ENCODE measurements at places on chromosomes 7 and 10. TPM values are rescaled to one million over a fixed set of nuclear protein-coding genes. Genes with fewer than 3 reads are reported as not detected.

CFAP69 gene
- total RNA-seq = 0.71 TPM

DNA sequence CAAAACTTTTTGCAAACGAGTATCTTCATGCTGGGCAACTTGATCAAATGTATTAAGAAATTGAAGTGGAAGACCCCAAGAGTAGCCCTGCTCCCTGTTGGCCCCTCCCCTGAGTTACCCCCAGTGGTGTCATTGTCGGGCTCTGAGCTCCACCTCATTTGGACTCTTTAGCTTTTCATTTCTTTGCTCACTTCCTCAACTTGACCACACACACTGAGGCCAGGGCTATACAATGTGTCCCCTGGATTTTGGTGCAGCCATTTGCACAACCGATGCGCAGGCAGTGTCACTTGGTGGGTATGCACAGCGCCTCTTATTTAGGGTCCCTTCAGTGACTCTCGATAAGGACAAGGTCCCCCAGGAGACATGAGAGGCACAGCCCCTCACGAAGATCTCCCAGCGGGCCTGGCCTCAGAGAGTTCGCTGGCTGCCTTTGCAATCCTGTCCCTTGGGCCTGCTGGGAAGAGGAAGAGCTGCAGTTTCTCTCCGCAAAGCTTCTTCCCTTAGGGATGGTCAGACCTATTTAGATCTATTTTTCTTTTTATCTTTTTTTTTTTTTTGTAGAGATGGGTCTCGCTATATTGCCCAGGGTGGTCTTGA is 2.5 kb upstream of the MUC3A start:
- DNase-seq = no peak
- H3K27me3 ChIP-seq = peaks cover 38% of the 10 kb centered on the region
- no peak overlapping the region for H3K27ac ChIP-seq
- peaks cover 11% of the 10 kb centered on the region for H3K4me1 ChIP-seq
- H3K4me3 ChIP-seq = no peak overlapping the region

CPXM2 gene
- not detected for total RNA-seq

- H3K4me1 ChIP-seq = no peaks in the 10 kb centered on the region
- H3K36me3 ChIP-seq = no peaks in the 10 kb centered on the region
- peaks cover 19% of the 10 kb centered on the region for H3K27me3 ChIP-seq
Measured at GRCh38 chr7:132309102-132309805, 267.0 kb downstream of the PLXNA4 start.

MACROH2A2 gene
- not detected for total RNA-seq

DNA sequence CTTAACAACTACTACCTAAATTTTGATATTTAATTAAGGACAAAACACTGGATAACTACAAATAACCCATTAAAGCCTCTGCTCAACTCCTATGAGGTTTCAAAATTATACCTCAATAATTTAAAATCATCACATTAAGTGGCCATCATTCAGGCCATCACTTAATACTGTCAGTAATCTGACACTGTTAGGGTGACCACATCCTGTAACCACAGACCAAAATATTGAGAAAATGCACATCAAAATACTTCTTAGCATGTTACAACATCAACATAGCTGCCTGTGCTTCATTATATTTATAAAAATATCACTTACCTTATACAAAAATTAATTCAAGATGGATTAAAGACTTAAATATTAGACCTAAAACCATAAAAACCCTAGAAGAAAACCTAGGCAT is 23.3 kb downstream of the SEM1 start:
- no peak for DNase-seq
- H3K4me1 ChIP-seq = no peaks in the 10 kb centered on the region
- H3K36me3 ChIP-seq = peaks cover 52% of the 10 kb centered on the region
- no peak overlapping the region for H3K27ac ChIP-seq

DNA sequence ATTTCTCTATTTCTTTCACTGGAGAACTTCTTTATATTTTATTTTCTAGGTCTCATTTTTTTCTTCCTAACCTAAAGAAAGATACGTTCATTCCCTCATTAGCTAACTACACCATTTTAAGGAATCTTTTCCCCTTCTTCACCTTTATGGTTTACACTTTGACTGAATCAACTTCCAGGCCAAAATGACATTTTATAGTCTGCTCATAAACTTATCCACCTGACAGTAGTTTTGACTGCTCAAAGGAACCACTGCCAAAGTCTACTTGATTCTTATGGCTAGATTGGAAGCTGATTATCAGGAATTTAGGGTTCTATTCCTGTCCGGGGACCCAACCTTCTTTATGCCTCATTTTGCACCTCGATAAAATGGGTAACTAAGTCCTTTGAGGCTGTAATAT is 73.0 kb upstream of the FOXP2 start:
- no peaks in the 10 kb centered on the region for H3K36me3 ChIP-seq
- H3K27ac ChIP-seq = no peak overlapping the region
- no peaks in the 10 kb centered on the region for H3K4me1 ChIP-seq
- no peak overlapping the region for H3K4me3 ChIP-seq
- no peak for DNase-seq
- no peaks in the 10 kb centered on the region for H3K27me3 ChIP-seq

DNA sequence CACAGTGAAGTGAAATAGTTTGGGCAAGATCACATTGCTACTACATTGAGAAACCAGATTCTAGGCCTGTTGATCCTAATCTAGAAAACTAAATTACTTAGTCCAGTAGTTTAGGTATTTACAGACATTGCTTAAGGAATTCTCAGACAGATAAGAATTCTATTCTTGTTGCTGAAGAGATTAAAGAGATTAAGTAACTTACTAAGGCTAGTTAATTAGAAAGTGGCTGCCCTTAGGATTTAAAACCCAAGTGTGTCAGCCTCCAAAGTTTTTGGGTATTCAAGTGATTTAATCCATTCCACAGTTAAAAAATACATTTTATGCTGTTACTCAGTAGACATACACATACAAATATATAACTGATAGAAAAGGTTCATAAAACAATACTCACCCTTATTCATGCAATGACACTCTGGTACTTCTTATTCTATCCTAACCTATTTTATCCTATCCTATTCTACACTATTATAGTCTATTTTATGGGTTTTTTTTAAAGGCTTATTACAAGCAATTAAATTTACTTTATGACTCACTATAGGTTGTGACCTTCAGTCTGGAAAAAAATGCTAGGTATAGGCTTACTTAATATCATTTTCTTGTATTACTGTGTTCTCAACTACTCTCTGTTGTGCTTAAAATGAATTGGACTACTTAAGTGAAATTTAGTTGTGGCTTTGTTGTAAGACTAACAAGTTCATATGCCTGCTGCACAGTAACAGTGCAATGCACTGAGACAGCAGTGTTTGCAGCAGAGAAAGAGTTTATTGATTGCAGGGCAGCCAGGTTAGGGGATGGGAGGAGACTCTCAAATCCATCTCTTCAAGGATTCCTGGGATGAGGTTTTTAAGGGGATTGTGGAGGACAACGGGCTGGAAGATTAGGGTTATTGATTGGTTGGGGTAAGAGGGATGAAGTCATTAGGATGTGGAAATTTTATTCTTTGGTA is 10.7 kb downstream of the SPAM1 start:
- no peak for DNase-seq
- no peaks in the 10 kb centered on the region for H3K4me1 ChIP-seq
- no peak overlapping the region for H3K27ac ChIP-seq
- no peaks in the 10 kb centered on the region for H3K27me3 ChIP-seq
- H3K36me3 ChIP-seq = no peaks in the 10 kb centered on the region

DNA sequence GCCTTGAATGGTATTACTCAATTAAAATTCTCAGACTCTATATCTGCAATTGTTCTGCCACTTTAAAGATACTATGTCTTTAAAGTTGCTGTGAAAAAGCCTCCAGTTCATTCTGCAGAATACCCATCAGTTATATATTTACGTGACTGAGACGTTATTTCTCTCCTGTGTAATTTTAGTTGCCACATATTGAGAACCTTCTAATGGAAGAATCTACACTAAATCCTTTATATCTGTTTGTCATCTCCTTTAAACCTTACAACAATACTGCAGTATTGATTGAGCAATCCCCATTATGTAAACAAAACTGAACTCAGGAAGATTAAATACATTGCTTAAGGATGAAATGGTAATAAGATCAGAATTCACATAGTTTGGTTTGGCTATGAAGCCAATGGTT is 30.0 kb downstream of the GPR141 start:
- no peak overlapping the region for H3K4me3 ChIP-seq
- no peaks in the 10 kb centered on the region for H3K36me3 ChIP-seq
- H3K27ac ChIP-seq = no peak overlapping the region
- no peaks in the 10 kb centered on the region for H3K27me3 ChIP-seq
- no peak for DNase-seq
- no peaks in the 10 kb centered on the region for H3K4me1 ChIP-seq

AKR1D1 gene
- total RNA-seq = not detected

DNA sequence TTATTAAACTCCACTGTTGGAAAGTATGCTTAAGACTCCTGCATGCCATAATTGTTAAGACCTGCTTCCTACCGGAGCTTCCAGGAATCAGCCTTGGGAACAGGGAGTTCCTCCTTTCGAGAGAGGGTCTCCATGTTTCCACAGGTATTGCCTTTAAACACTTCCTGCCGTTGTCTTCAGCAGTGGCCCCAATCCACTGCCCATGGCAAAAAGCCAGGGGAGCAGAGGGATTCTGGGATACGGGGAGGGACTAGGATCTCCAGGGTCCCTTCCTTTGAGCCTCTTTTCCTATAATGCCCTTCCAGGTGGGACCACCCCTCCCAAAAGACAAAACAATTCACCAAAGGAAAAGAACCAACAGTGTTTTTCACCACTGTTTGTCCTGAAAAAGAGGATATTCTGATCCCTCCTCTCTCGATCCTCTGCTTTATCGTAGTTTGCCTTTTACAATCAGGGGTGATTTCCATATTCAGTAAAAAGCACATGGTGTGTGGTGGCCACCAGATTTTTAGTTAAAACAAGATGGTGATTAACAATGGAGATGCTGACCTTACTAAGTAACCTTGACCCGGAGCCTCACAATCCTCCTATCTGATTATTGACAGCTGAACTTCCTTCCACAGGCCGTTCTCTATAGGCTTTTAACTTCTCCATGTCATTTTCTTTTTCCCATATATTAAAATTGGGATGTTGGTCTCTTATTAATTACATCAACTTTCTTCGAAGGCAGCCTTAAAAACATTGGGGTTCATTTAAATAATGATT is 36.0 kb downstream of the LRRC72 start:
- no peak for DNase-seq
- no peaks in the 10 kb centered on the region for H3K36me3 ChIP-seq
- no peak overlapping the region for H3K4me3 ChIP-seq
- H3K27ac ChIP-seq = no peak overlapping the region
- H3K4me1 ChIP-seq = peaks cover 12% of the 10 kb centered on the region
- H3K27me3 ChIP-seq = no peaks in the 10 kb centered on the region

DNA sequence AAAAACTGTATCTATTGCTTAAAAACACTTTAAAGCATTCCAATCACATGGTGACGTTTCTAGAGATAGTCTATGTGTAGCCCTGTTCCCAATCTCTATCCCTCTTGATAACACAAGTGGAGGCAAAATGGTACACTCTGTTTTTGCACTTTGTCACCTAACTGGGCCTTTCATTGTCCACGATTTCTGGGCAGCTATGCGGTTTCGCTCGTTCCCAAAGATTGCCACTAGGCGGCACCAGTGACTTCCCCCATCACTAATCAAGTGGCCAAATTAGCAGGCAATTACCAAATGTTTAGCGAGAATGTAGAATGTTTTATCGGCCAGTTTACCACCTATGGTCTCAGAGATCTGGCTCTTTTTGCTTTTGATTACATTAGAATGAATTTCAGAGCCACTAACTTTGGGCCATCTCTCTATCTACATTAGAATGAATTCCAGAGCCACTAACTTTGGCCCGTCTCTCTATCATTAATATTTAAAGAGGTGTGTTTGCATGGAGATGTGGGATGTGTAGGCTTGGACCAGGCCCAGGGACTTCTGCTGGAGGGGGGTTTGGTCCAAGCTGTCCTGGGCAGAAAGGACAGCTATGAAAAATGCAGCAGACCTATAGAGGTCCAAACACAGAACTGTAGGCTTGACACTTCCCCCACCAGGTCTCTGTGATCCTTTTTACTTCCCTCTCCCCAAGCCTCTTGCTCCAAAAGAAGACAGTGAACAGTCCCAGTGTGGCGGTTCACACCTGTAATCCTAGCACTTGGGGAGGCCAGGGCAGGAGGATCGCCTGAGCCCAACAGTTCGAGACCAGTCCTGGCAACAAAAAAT is 90.1 kb downstream of the EPC1 start:
- peaks cover 1% of the 10 kb centered on the region for H3K27me3 ChIP-seq
- no peak overlapping the region for H3K4me3 ChIP-seq
- DNase-seq = peak; percentile 18
- peaks cover 10% of the 10 kb centered on the region for H3K4me1 ChIP-seq
- no peak overlapping the region for H3K27ac ChIP-seq

DNA sequence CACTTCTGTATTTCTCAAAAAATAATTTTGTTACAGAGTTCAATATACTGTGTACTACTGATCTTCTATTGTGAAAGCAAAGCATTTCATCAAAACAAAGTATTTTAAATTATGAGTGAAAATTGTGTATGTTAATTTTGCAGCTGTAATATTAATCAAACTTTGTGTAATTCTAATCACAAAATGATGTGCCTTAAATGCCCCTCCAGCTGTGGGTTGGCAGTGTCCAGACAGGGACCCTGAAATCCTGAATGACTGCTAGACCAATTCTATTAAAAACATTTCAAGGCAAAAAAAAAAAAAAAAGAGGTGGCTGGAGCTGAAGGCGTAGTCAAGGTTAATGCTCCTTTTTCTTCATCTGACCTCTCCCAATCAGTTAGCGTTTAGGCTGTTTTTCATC is 36.2 kb downstream of the SCD start:
- H3K36me3 ChIP-seq = peaks cover 6% of the 10 kb centered on the region
- no peak overlapping the region for H3K4me3 ChIP-seq
- H3K4me1 ChIP-seq = no peaks in the 10 kb centered on the region
- DNase-seq = no peak

GRCh38 chr10:77598606-77599005 is 39.0 kb downstream of the KCNMA1 start:
- peaks cover 8% of the 10 kb centered on the region for H3K36me3 ChIP-seq
- no peak for DNase-seq
- peaks cover 1% of the 10 kb centered on the region for H3K27me3 ChIP-seq
- H3K4me3 ChIP-seq = no peak overlapping the region

CALHM1 gene
- total RNA-seq = not detected

GRCh38 chr10:122640921-122641320 is 58.7 kb downstream of the C10orf120 start:
- DNase-seq = no peak
- no peak overlapping the region for H3K4me3 ChIP-seq
- H3K27ac ChIP-seq = no peak overlapping the region
- H3K4me1 ChIP-seq = no peaks in the 10 kb centered on the region

DNA sequence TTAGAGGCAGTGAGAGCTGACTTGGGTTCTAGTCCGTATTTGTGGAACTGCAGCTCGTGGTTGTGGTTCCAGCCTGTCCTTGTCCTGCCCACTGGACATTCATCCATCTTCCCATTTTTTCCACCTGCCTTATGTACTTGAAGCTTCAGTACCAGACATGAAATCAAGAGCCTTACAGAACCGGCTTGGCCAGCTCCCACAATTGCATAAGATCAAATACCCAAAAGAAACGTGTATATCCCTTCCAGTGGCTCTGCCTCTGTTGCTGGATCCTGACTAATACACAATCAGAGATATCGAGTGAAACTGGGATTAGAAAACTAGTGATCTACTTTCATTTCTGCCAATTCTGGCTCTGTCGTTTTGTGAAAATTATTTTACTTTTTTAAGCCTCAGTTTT is 23.8 kb upstream of the LIPA start:
- peaks cover 1% of the 10 kb centered on the region for H3K27me3 ChIP-seq
- H3K4me1 ChIP-seq = peaks cover 88% of the 10 kb centered on the region
- DNase-seq = no peak
- peaks cover 7% of the 10 kb centered on the region for H3K36me3 ChIP-seq
- H3K27ac ChIP-seq = peak overlapping the region; percentile 76
- H3K4me3 ChIP-seq = no peak overlapping the region

All from HFFc6 (cell line).